Stimulated activated CD4-positive, alpha-beta T cell treated with anti-CD3 and anti-CD28 coated beads, TNF-alpha, amount 100 ng/mL, for 1 hour (primary cell): ENCODE measurements at places on chromosomes 4 and X.

DNA sequence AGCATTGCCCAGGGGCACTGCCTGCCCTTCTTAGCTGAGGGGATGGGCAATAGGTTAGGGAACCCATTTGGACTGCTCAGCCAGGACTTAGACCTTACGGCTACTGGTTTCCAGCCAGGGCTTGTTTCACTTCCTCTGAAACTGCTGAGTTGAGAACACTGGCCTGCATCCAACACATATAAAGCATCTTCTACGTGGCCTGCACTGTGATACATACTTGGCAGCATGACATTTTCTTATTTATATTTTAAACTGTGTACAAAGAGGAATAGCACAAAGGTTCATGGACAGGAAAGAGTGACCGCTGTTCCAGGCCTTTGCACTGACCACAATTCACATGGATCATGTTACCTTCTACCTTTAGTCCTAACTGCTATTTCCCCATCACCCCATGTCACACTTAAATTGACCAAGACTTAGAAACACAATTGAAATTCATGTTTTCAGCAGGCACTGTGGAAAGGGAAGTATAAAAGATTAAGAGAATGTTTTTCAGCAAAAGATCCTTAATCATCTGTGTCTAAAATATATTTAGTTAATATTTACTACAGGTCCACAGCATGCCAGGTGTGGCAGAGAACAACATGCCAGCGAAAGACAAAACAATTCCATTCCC is 43.7 kb downstream of the NLGN4X start:
- no peak for DNase-seq

- DNase-seq: no peak
These were observed 1.4 kb downstream of the PRKG2 start for GRCh38 chr4:81213671-81214070.

- DNase-seq: no peak
These were observed 82.4 kb upstream of the CLCN4 start for GRCh38 chrX:10074241-10074941.

- no peak for DNase-seq
These were observed 21.8 kb upstream of the CTSO start for GRCh38 chr4:155975511-155975910.

DNA sequence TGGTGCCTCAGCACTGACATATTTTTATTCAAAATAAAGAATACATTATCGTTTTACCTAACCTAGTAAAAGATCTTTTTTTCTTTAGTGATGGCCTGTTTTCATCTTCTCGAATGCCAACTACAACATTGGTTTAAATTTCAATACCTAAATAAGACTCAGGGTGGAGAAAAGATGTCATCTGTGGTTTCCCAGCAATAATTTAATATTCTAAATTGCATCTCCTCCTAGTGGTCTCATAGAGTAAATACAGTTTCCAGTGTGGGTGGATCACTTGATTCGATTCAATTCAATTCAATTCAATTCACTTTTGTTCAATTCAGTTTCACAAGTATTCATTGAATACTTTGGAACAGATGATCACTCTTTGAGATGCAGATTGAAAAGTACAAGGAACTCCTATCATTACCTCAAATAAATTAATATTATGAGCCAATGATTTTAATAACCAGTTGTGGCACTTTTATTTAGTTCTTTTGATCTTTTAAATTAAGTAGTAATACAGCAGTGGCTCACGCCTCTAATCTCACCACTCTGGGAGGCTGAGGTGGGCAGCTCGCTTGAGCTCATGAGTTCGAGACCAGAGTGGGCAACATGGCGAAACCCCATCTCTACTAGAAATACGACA is 427.2 kb downstream of the FAT4 start:
- no peak for DNase-seq

DNA sequence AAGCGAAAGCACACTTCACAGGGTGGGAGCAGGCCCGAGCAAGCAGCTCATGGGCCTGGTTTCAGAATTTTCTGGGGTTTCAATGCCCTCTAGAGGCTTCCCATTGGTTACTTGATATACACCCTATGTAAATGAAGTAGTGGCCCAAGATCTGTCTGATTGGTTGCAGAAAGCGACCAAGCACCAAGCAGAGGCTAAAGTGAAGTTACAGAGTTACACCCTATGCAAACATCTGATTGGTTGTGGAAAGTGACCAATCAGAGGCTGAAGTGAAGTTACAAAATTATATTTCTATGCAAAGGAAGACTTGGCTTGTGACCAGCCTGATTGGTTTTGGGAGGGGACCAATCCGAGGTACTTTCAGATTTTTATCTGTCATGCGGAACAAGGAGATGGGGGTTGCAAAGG is 8.2 kb downstream of the FHIP1A start:
- DNase-seq: no peak

GRCh38 chr4:118783887-118784286 is 52.0 kb downstream of the SEC24D start:
- DNase-seq: no peak

DNA sequence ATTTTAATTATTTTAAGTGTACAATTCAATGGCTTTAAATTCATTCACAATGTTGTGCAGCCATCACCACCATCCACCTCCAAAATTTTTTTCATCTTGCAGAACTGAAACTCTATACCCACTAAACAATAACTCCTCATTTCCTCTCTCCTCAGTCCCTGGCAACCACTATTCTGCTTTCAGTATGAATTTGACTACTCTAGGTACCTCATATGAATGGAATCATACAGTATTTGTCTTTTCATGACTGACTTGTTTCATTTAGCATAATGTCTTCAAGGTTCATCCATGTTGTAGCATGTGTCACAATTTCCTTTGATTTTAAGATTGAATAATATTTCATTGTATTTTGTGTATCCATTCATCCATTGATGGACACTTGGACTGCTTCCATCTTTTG is 46.9 kb downstream of the KIF4A start:
- no peak for DNase-seq

- no peak for DNase-seq
These were observed 30.9 kb downstream of the GATB start for GRCh38 chr4:151729731-151730559.

GRCh38 chr4:158535130-158535614 is 13.5 kb downstream of the RXFP1 start:
- DNase-seq: no peak

- no peak for DNase-seq
These were observed 261.8 kb downstream of the KLHL13 start for GRCh38 chrX:117854806-117855205.

- no peak for DNase-seq
These were observed 38.1 kb upstream of the ATXN3L start for GRCh38 chrX:13357925-13358324.

- DNase-seq: peak; percentile 41
These were observed 151.5 kb downstream of the CORIN start for GRCh38 chr4:47686294-47686872.

GRCh38 chr4:93791570-93792195 is 36.9 kb upstream of the ATOH1 start:
- DNase-seq: no peak

- DNase-seq: no peak
These were observed 250.7 kb upstream of the PGRMC2 start for GRCh38 chr4:128538111-128538882.

GRCh38 chr4:1566838-1567518 is 117.1 kb downstream of the FAM53A start:
- DNase-seq: no peak
